ENCODE measurements at places on chromosomes 1 and 21. TPM values are rescaled to one million over a fixed set of nuclear protein-coding genes. Genes with fewer than 3 reads are reported as not detected.

SMG7 gene
- total RNA-seq: 33.1 TPM

IQGAP3 gene
- 11.6 TPM for total RNA-seq

ALPL gene
- total RNA-seq: 0.25 TPM

CHAF1B gene
- total RNA-seq: 13.5 TPM

GJA8 gene
- not detected for total RNA-seq

OR10J1 gene
- not detected for total RNA-seq

KMO gene
- total RNA-seq: 0.90 TPM

LCE1B gene
- total RNA-seq: not detected

LCE1A gene
- not detected for total RNA-seq

SMIM1 gene
- total RNA-seq: 2.1 TPM

RGS8 gene
- total RNA-seq: not detected

TIE1 gene
- total RNA-seq: not detected

OR2T35 gene
- not detected for total RNA-seq

FCGR1A gene
- not detected for total RNA-seq

RGS16 gene
- 0.17 TPM for total RNA-seq

RGS1 gene
- total RNA-seq: not detected

LRRC38 gene
- not detected for total RNA-seq

KCNK1 gene
- 19.4 TPM for total RNA-seq

NBPF4 gene
- 0.23 TPM for total RNA-seq

ACP6 gene
- 18.9 TPM for total RNA-seq

GOLT1A gene
- total RNA-seq: 4.1 TPM

NRIP1 gene
- total RNA-seq: 20.2 TPM

TDRD5 gene
- total RNA-seq: 0.09 TPM

DMRTA2 gene
- total RNA-seq: 0.16 TPM

LRRC3 gene
- 1.0 TPM for total RNA-seq

PRXL2B gene
- 21.6 TPM for total RNA-seq

LHX8 gene
- 1.1 TPM for total RNA-seq

IQCC gene
- total RNA-seq: 2.1 TPM

PDZK1 gene
- total RNA-seq: 0.95 TPM

SERINC2 gene
- total RNA-seq: 25.3 TPM

CDCP2 gene
- not detected for total RNA-seq

RASAL2 gene
- total RNA-seq: 18.6 TPM

OR4F29 gene
- not detected for total RNA-seq

TSPAN1 gene
- total RNA-seq: 1.7 TPM

LENEP gene
- total RNA-seq: not detected

LORICRIN gene
- not detected for total RNA-seq

OLIG2 gene
- not detected for total RNA-seq

CD1C gene
- total RNA-seq: not detected

C1orf116 gene
- total RNA-seq: 4.5 TPM

PARK7 gene
- 347 TPM for total RNA-seq

GSTM1 gene
- not detected for total RNA-seq

RPL22 gene
- 335 TPM for total RNA-seq

TNFRSF4 gene
- total RNA-seq: not detected

ITGB2 gene
- total RNA-seq: 0.72 TPM

CSMD2 gene
- not detected for total RNA-seq

SIK1 gene
- 19.6 TPM for total RNA-seq

OR2L2 gene
- total RNA-seq: 0.02 TPM

SLC1A7 gene
- total RNA-seq: not detected

ABCA4 gene
- total RNA-seq: 0.01 TPM

LCE1C gene
- total RNA-seq: not detected
